ENCODE measurements at places on chromosomes 2 and 18.

GRCh38 chr2:54535599-54536195 lies 79.6 kb downstream of the SPTBN1 start:
- DNase-seq = no peak

DNA sequence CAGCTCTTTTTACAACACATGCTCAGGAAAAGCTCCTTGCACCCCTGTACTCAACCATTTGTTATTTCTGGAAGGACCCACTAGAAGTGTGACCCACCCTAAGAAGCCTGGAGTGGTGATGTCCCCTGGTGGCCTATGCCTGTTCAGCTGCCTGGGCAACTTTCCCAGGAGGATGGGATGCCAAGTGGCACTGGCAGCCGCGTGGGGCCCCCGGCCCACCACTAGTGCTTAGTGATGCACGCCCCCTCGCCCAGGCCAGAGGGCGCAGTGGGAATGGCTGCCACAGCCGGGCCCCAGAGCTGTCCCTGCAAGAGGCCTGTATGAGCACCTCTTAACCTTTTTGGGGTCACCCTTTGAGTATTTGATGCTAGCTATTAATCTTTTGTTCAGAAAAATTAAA lies 18.1 kb downstream of the IMPA2 start:
- DNase-seq = no peak

DNA sequence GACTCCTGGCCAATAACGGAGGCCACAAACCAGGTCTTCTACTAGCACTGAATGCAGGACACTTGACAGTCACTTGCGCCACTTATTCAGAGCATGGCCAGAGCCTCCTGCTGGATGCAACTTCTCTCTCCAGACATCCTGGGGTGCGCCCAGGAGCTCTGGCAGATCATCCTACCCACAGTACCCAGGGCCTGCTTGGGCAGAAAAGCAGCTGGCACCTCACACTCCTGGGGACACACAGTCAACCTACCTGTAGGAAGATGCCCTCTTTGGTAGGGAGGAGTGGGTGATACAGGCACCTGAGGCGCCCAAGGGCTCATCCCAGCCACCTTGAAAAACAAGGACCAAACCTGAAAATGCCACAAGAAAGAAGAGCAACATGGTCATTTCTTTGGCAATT lies 13.3 kb downstream of the GALNT14 start:
- no peak for DNase-seq

DNA sequence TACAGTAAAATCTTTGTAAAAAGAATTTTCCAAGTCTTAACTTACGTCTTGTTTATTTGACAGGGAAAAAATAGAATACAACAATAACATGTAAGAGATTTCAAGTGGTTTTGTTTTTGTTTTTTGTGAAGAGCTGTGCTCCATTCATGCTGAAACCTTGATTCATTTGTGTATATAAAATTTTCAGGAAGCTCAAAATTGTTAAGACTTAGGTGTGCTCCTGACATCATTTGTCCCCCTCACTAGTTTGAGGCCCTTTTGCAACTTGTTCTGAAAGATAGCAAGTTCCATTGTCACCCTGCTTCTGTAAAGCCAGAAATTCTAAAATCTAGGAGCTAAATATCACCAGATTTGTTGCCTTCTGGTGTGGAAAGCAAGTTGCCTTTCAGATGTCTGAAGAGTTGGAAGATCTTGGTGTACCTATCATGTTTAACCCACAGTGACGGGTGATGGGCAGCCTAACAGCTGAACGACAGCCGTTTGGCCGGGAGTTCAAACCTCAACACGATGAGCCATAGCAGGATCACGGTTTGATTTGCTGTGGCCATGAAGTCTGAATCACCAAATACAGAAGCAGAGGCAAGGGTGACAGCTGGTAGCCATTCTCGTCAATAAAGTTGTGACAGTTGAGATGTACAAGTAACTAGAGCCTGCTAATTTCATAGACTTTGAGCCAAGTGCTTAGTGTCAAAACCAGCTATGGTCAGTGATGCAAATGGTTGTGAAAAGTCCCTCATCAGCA lies 205.5 kb upstream of the SP5 start:
- DNase-seq = peak; percentile 87

DNA sequence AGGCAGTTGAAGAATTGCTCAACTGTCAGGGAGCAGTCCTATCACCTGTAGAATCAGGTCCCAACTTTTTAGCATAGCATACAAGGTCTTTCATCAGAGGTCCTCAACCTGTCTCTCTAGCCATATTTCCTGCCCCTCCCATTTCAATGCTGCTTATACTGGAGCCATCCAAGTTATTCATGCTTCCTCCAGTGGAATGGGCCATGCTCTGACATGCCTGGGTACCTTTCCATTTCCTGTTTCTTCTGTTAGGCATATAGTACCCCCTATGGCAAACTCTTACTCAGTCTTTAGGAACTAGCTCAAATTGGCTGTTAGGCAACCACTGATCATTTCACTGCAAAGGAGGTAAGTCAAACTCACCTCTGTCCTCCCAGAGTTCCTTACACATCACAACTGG lies 51.0 kb upstream of the ABCA12 start:
- no peak for DNase-seq

- DNase-seq = no peak
Measured at GRCh38 chr2:187233811-187234210, 214.2 kb downstream of the CALCRL start.

- no peak for DNase-seq
Measured at GRCh38 chr2:175293776-175294175, 112.3 kb upstream of the ATP5MC3 start.

DNA sequence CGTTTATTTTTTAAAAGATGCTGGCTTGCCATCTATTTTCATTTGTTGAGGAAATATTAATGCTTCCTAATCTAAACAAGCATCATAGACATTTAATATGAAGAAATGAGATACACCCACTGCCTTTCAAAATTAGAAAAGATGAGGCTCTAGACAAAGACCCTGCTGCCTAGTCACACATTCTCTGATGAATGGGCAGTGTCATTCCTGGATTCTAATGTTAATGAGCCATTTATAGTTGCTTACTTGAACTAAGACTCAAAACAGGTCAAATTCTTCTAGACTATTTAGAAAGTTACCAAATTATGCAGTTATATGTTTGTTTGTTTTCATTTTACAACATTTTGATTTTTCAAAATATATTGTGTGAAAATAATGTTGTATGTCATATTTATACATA lies 237.6 kb downstream of the CDH7 start:
- DNase-seq = no peak

- DNase-seq = peak; percentile 4
Measured at GRCh38 chr18:31064130-31064529, 21.6 kb upstream of the DSC3 start.

DNA sequence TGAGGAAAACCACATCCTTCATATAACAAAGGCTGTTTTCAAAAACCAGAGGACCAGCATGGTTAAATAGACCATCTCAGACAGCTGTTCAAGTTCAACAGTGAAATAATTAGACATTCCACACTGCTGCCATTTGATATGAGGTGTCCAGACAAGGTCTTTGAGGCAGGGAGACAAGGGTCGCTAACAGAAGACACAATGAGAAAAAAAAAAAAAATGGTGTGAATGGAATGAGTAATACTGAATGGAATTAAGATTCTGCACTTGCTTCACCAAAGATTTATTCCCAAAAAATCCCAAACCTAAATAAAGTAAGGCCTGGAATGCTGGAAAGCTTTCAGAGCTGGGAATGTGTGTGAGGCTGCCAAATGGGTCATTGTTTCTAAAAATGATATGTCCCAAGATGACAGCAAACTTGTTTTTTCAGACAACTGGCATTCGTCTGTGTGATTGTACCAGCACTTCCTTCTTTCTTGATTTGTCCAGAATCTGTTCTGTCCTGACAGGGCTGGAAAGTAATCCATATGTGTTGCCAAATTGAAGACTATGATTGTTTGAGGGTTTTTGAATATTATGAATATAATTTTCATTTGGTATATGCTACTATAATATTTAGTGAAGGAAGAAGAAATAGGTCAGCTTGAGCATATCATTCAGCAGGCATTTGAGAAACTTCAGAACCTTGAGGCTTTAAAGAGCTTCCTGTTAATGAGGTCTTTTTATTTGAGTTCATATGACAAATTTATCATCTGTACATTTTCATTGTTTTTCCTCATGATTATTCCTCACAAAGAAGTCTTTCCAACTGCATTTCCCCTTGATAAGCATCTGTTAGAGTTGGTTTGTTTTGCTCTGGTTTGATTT lies 85.2 kb upstream of the ITGA4 start:
- no peak for DNase-seq

GRCh38 chr2:7904319-7904718 lies 777.5 kb upstream of the ID2 start:
- no peak for DNase-seq

DNA sequence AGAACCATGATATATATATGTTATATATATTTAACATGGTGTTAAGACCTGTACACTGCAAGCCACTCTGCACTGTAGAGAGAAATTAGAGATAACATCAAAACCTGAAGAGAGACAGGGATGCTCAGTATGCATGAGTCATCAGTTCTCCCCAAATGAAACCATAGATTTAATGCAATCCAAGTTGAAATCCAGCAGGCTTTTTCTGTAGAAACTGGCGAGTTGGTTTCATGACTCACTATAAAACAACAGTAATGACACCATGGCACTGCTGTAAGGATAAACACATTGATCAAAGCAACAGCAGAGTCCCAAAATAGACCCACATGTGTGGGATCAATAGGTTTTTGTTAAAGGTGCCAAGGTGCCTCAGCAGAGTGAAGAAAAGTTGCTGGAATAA lies 65.8 kb downstream of the RTP5 start:
- peak; percentile 12 for DNase-seq

GRCh38 chr2:144374163-144374661 lies 145.7 kb downstream of the ZEB2 start:
- peak; percentile 53 for DNase-seq

DNA sequence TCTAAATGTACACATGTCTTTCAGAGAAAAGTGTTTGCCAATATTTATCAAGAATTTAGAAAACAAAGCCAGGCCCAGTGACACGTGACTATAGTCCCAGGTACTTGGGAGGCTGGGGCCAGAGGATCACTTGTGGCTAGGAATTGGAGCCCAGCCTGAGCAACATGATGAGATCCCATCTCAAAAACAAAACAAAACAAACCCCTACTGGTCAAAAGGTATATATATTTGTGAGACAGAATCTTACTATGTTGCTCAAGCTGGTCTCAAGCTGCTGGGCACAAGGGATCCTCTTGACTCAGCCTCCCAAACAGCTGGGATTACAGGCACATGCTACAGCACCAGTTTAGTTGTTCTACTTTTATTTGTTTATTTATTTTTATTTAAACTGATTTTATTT lies 79.2 kb downstream of the ZDBF2 start:
- peak; percentile 2 for DNase-seq

GRCh38 chr2:224890372-224890771 lies 151.9 kb downstream of the DOCK10 start:
- DNase-seq = no peak

DNA sequence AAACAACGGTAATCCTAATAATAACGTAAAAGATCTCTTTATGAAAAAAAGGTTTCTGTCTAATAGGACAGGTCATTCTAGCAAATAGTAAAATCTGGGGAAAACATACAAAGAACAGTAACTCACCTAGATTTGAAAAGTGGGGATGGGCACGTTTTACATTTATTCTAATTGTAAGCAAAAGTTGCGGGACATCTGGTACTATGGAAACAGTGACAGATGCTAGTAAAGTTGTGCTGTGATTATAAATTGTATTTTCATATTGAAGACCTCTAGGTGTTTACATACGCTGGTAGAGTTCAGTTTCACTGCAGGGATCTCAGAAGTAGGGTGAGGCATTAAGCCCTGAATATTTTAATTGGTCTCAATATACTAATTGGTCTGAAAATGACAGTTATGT lies 422.5 kb downstream of the DPP10 start:
- DNase-seq = no peak

DNA sequence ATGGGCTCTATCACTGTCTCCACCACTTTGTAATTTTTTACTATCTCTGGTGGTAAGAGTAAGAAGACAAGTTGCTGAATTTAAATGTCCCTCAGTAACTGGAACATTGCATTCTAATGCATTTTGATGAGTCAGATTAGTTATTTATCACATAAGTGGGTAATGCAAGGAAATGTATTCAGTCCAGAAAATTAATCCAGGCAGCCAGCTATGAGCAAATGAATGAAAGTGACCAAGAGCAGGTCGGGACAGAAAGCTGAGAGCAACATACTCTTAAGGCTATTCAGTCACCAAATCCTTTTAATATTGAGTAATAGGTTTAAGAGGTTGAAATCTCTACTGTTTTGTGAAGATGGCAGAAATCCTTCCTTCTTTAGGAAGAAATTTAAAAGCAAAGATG lies 265.5 kb upstream of the PARD3B start:
- no peak for DNase-seq

GRCh38 chr18:48989304-48990303 lies 38.8 kb upstream of the SMAD7 start:
- no peak for DNase-seq

- no peak for DNase-seq
Measured at GRCh38 chr2:120243211-120243610, 9.4 kb upstream of the RALB start.

GRCh38 chr2:189783451-189783926 lies 650 bp downstream of the ORMDL1 start:
- peak; percentile 47 for DNase-seq

DNA sequence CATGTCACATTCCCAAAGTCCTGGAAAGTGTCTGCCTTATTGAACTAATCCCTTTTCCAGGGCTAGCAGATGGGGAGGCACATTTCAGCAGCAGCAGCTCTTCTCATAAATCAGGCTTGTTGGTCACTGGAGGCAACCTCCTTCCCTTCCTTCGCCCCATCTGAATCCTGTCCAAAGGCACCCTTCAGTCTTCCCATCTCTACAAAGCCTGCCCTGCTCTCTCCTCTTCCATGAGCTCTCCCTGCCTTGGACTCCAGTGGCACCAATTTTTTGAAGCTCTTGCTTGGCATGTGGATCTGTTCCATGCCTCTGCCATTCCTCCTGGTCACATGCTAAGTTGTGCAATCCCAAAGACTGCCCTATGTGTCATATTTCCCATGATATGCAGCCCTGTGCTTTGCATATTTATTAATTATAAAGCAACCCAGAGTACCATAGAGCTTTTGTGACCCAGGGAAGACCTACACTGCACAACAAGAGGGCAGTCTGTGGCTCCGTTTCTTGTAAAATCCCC lies 70.3 kb downstream of the ANTXR1 start:
- no peak for DNase-seq

DNA sequence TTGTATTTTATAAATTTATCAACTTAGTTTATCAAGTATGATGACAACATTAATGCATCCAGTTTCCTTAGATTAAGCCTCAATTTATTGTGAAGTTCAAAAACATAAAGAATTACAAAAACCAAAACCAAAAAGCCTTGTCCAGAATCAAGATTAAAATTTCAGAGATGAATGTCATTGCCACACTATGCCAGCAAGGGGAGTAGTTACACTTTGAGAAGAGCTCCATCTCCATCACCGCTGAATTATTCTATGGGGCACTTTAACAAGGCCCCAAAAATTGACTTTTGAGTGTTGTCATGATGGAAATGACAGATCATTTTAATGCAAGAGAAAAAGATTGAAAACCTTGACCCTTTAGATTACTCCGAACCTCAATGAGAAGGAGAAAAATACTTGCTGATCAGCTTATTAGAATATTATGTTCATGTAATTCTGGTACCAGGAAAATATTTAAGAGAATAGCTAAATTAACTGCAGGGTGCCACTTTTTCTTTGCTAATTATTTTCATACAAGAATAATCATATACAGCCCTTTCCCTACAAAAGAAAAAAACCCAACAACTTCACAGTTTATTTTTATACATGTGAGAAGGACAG lies 152.5 kb upstream of the AQP4 start:
- no peak for DNase-seq

GRCh38 chr2:47198985-47199451 lies 43.9 kb upstream of the STPG4 start:
- no peak for DNase-seq
